ENCODE measurements at places on chromosomes 11 and 22.

DNA sequence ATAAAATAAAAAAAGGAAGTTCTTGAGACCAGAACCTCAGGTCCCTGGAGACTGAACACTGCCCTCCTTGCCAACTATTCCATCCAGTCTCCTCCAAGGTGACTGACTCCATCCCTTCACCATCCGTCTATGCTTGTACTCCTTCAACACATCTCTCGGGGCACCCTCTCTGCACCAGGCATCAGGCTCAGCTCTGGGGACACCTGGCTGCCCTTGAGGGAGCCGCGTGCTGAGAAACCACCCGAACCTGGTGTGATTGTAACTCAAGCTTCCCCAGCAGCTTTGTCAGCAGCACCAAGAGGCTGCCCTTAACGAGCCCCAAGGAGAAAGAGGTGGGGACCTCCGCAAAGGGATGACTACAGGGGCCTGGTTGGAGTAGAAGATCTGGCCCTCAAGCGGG, 1.7 kb downstream of the PTPN5 start:
- DNase-seq, result no peak

GRCh38 chr22:33850724-33851123, 69.6 kb downstream of the LARGE1 start:
- DNase-seq, result no peak

DNA sequence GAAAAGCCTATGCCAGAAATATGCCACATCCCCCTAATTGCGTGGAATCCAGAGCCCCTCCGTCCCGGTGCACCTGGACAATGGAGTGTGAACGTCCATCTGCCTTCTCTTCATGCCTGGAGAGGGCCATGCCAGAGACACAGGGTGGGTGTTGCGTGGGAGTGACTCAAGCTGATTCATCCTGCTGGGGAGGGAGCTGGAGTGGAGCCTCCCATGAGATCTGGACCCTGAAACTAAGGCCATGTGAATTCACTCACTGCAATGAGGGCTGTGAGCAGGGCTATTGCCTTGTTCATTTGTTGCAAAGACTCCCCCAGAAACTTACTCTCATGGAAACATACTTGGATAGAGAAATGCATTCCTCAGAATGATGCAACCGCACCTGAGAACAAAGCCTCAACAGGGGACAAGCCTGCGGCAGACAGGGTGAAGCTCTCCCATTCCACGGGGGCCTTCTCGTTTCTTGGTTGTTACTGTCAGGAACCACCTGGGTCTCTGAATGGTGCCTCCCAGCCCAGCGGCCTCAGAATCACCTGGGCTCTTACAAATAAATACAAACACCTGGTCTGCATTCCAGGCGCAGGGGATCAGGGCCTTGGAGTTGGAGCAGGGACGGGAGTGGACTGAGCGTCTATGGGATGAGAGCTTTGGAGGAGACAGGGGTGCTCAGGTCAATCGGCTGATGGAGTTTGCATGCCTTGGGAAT, 1031.2 kb downstream of the BRD1 start:
- no peak for DNase-seq

- no peak for DNase-seq
Observed at GRCh38 chr11:110486156-110486555, 56.4 kb downstream of the FDX1 start.

- DNase-seq, result peak; percentile 49
Observed at GRCh38 chr11:65426839-65427690, 4.5 kb downstream of the NEAT1 start.

DNA sequence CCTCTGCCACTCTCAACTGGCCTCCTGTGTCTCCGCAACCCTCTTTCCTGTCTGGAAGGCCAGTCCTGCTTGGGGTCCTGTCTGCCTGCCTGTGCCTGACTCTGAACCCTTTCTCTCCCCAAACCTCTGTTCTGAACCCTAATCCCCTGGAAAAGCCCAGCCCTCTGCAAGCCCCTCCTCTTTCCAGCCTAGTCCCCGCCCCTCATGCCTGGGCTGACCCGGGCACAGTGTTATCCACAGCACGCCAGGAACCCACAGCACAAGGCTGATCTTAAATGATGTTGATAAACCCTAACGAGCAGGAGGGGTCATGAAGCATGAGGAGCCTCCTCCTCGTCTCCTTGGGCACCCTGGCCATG, at the start of gene IFITM10:
Gene IFITM10, minus strand, starts transcription at position 115 of the 359 bp plus-strand sequence. CDS start 153 bp downstream, outside the sequence.
- DNase-seq, result no peak

- DNase-seq, result no peak
Observed at GRCh38 chr22:23970201-23970641, 3.5 kb downstream of the DDTL start.

GRCh38 chr11:36750349-36750748, 152.3 kb upstream of the RAG2 start:
- DNase-seq, result no peak

DNA sequence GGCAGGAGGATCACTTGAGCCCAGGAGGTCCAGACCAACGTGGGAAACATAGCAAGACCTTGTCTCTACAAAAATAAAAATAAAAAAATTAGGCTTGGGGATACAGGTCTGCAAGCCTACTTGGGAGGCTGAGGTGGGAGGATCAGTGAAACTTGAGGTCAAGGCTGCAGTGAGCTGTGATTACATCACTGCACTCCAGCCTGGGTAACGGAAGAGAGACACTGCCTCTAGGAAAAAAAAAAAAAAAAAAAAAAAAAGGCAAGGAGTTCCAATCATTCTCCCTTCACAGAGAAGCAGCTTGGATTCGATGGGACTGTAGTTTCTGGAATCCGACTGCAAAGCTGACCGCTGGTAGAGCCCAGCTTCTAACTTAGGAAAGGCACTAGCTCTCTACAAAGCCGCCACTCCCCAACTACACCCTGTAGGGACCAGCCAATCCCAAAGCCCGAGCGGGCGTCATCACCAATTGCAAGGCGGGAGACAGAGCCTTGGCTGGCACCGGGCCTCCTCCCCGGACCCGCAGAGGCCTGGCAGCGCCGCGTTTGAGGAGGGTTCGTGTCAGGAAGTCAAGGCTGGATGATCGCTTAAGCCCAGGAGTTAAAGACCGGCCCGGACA, 716 bp upstream of the DDB2 start:
- DNase-seq, result peak; percentile 96

GRCh38 chr22:19996694-19997384, 19.8 kb downstream of the ARVCF start:
- DNase-seq, result no peak

DNA sequence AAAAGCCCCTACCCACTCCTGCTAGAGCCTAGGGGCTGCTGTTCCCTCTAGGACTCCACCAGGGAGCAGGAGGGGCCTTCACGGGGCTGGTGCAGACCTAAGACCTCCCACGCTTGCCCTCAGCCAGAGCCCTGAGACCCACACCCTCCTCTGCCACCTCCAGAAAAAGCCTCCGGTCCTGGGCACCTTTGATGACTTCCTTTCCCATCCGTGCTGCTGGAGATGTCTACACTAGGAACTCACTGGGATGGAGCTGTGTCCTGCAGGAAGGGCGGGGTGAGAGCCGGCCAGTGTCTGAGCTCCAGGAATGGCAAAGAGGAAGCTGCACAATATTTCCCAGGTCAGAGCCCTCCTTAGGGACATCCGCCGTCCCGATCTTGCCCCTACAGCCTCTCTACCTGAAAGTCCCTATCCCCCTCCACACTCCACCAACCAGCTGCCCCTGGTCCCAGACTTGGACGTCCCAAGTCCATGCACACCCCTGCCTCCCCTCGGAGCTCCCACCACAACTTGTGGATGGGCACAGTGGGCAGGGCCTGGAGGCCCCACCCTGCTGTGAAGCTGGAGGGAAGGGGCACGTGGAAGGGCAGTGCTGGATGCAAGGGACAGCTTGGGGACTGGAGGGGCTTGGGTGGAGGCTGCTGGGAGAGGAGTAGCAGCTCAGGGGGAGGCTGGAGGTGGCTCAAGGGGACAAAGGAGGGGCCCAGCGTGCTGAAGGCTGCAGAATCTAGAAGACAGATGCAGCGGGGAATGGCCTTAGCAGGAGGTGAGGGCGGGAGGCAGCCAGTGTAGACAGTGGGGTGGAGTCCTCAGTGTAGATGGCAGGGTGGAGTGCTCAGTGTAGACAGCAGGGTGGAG, 13.5 kb upstream of the LRP5 start:
- DNase-seq, result no peak

DNA sequence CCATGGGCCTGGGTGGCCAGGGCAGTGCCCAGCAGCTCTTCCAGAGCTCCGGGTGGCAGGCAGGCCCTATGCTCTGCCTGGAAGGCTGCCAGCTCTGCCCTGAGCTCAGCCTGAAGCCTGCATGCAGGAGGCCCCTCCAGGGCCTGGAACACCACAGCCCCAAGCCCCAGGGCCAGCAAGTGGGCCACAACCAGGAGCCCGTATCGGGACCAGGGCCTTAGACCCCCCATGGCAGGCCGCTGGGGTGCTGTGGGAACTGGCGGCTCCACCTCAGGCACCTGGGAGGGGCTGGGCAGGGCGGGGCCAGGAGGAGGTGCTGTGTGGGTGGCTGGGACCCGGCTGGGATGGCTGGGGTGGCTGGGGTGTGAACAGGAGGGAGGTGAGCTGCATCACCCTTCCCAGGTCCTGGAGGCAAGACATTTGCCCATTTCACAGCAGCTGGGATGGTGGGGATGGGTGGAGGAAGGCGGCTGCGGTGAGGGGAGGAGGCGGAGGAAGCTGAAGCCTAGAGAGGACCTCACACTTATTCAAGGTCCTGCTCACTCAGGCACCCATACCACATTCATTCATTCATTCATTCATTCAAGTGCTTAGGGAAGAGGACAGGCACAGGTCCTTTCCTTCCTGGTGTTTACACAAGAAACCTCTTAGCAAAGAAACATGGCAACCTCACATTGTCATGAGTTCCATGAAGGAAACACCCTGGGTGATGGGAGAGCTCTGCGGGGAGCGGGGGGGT, at the start of gene KCNK7:
Gene KCNK7, minus strand, starts transcription at position 258 of the 739 bp plus-strand sequence. Its CDS starts 28 bp downstream, at position 230.
- DNase-seq, result no peak

DNA sequence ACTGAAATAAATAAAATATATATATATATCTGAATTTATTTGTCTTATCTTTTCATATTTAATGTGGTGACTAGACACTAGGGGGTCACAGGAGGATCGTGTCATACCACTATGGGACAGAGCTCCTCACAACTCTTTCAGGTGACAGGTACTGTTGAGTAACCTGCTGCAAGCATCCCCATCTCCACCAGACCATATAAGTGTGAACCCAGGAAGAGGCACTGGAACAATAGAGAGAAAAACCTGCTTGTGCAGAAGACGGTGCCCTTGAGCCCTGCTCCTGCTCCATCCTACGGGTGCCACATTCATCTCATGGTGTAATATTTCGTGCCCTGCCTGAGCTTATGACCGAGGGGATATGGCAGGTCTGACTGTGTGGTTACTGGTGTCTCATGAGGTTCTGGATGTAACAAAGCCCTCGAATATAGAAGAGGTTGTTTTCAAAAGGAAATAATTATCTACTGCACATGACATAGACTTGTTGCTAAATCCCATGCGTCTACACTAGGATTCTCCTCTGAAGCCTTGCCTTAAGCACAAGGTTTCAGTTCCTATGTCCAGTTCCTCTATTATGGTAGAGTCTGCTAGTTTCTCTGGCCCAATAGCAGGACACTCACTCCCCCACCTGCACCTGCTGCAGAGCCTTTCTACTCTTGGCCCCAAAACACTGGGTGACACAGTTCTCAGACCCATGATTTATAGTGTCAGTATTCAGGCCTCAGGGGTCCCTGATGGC, 70.4 kb downstream of the GGTLC2 start:
- DNase-seq, result no peak

DNA sequence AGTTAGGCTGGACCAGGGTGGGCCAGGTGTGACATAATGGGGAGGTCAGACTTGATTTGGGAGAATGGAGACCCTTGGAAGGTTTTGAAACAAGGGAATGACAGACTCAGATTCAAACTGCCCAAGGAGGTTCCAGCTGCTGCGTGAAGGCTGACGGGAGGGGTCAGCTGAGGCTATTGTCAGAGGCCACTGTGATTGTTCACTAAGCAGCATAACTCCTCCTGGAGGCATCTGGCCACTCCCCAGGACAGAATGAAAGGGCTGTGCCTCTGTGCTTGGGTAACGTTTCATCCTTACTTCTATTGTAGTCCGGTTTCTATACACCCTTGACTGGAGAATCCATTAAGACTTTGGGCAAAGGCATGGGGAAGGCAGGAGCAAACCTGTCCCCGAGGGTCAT, 126.6 kb downstream of the DSCAML1 start:
- DNase-seq, result peak; percentile 66

DNA sequence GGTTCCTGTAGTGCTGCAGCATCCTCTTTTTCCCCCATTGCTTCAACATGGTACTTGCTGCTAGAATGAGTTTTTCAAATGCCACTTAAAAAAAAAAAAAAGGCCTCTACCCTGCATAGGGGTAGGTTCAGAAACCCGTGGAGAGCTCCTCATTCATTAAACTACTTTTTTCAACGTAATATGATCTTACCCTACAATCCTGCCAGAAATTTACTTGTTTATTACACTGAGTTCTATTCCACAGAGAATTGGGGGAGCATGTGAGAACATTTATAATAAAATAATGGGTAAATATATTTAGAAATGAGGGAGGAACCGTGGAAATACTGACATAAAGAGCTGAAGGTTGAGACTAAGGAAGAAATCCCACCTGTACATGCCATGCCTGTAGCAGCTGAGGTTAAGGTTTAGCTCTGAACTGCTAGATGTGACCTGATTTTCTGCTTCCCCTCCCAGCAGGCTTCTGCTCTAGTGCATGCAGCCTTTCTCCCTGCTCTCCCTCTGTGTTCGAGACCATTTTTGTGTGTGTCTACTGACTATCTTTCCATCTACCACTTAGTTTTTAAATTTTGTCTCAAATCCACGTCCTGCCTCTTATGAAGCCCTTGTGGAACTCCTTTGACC, 225.7 kb downstream of the DDX10 start:
- no peak for DNase-seq

- DNase-seq, result no peak
Observed at GRCh38 chr22:26903030-26903856, 245.9 kb downstream of the MIAT start.

DNA sequence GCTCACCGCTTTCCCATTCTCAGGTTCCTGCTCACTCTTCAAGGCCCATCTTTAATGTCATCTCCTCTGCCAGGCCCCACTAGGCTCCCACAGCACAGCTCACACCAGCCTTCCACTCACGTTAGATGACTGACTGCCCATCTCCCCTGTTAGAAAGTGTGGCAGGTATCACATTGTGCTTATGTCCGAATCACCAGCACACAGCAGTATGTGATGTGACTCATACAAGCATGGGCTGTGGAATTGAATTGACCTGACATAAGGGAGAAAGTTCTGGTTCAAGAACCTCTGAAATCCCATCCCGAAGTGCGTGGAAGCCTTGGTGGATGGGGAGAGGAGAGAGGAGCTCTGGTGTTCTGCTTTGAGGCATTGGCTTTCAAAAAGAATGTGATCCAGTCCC, 6.5 kb downstream of the VSTM5 start:
- no peak for DNase-seq

DNA sequence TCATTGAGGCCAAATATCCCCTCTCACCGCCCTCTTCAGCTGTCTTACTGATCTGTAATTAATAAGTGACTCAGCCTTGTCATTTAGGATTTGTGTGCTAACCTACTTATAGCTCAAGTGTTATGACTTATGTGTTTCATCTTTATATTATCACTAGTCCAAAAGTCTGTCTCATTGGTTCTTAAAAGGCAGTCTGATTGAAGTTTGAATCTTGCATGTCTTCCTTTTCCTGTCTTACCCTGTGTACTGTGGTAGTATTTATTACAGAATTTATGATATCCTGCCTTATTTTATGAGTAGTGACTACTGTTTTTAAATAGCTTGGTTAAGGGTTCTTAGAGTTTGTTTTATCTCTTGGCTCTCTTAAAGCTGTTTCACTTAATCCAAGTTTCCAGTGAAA, 6.3 kb downstream of the DEPDC7 start:
- DNase-seq, result peak; percentile 32

Data from putamen (tissue), 1 donor.